ENCODE measurements at places on chromosomes 1 and 21. TPM values are rescaled to one million over a fixed set of nuclear protein-coding genes. Genes with fewer than 3 reads are reported as not detected.

GRCh38 chr1:54080598-54081049 is 27.2 kb downstream of the TCEANC2 start:
- H3K36me3 ChIP-seq, result no peaks in the 10 kb centered on the region
- no peak overlapping the region for H3K27ac ChIP-seq
- DNase-seq, result no peak
- H3K4me1 ChIP-seq, result no peaks in the 10 kb centered on the region
- H3K27me3 ChIP-seq, result no peaks in the 10 kb centered on the region

DNA sequence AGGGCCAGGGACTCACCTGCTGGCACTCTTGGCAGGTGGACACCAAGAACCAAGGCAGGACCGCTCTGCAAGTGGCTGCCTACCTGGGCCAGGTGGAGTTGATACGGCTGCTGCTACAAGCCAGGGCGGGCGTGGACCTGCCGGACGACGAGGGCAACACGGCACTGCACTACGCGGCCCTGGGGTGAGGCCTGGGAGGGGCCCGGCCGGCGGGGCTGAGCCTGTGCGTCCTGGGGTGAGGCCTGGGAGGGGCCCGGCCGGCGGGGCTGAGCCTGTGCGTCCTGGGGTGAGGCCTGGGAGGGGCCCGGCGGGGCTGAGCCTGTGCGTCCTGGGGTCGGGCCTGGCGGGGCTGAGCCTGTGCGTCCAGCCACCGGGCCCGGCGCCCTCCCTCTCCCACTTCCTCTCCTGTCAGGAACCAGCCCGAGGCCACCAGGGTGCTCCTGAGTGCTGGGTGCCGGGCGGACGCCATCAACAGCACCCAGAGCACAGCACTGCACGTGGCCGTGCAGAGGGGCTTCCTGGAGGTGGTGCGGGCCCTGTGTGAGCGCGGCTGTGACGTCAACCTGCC is 4.6 kb upstream of the MMP23B start:
- no peaks in the 10 kb centered on the region for H3K36me3 ChIP-seq
- no peak overlapping the region for H3K27ac ChIP-seq
- no peaks in the 10 kb centered on the region for H3K27me3 ChIP-seq
- H3K4me3 ChIP-seq, result no peak overlapping the region

- DNase-seq, result peak; percentile 30
- H3K27ac ChIP-seq, result peak overlapping the region; percentile 97
- H3K4me1 ChIP-seq, result 0 out of 2 replicates have a peak, but pooled peaks cover 9% of the 10 kb centered on the region
- H3K36me3 ChIP-seq, result no peaks in the 10 kb centered on the region
These were observed 921 bp upstream of the MIB2 start for GRCh38 chr1:1614204-1614953.

DNA sequence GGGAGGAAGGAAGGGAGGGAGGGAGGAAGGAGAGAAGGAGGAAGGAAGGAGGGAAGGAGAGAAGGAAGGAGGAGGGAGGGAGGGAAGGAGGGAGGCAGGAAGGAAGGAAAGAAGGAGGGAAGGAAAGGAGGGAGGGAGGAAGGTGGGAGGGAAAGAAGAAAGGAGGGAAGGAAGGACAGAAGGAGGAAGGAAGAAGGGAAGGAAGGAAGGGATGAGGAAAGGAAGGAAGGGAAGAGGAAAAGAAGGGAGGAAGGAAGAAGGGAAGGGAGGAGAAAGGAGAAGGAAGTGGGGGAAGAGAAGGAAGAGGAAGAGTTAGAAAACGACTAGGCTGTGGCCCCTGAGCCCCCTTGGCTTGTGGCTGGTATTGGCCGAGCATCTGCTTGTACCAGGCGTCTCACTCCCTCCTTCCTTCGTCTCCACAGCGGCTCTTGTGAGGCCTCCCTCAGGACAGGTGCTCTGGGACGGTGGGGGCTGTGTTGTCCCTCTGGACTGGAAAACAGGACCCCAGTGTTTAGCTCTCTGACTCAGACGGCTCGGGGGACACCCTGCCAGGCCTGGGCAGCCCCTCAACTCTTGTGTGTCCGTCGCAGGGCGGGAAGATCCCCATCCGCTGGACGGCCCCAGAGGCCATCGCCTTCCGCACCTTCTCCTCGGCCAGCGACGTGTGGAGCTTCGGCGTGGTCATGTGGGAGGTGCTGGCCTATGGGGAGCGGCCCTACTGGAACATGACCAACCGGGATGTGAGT is 36.2 kb upstream of the C1QA start:
- no peak overlapping the region for H3K4me3 ChIP-seq
- H3K27ac ChIP-seq, result no peak overlapping the region
- H3K4me1 ChIP-seq, result no peaks in the 10 kb centered on the region
- H3K36me3 ChIP-seq, result no peaks in the 10 kb centered on the region
- peak; percentile 33 for DNase-seq

- DNase-seq, result peak; percentile 86
- H3K27me3 ChIP-seq, result no peaks in the 10 kb centered on the region
- no peak overlapping the region for H3K27ac ChIP-seq
- H3K4me3 ChIP-seq, result no peak overlapping the region
- H3K36me3 ChIP-seq, result no peaks in the 10 kb centered on the region
- H3K4me1 ChIP-seq, result 0 out of 2 replicates have a peak, but pooled peaks cover 9% of the 10 kb centered on the region
These were observed 2.3 kb upstream of the CACNA1S start for GRCh38 chr1:201114245-201115131.

- H3K27ac ChIP-seq, result no peak overlapping the region
- no peak overlapping the region for H3K4me3 ChIP-seq
- no peak for DNase-seq
- no peaks in the 10 kb centered on the region for H3K36me3 ChIP-seq
- peaks cover 17% of the 10 kb centered on the region for H3K4me1 ChIP-seq
These were observed 88.3 kb upstream of the SELENON start for GRCh38 chr1:25711555-25712298.

GRCh38 chr1:248924696-248925532 is 18.9 kb downstream of the PGBD2 start:
- H3K4me1 ChIP-seq, result no peaks in the 10 kb centered on the region
- no peak overlapping the region for H3K27ac ChIP-seq
- no peaks in the 10 kb centered on the region for H3K36me3 ChIP-seq
- peak; percentile 42 for DNase-seq
- no peaks in the 10 kb centered on the region for H3K27me3 ChIP-seq

FCRLB gene
- total RNA-seq, result 0.29 TPM

HSPG2 gene
- 237 TPM for total RNA-seq

P3H1 gene
- total RNA-seq, result 21.2 TPM

PGBD5 gene
- 2.4 TPM for total RNA-seq

ACTN2 gene
- not detected for total RNA-seq
